ENCODE measurements at places on chromosomes 6 and 20.

- DNase-seq, result no peak
Measured at GRCh38 chr6:36651659-36652379, 26.7 kb upstream of the CDKN1A start.

GRCh38 chr6:140382355-140382754, 1007.9 kb upstream of the CITED2 start:
- no peak for DNase-seq

DNA sequence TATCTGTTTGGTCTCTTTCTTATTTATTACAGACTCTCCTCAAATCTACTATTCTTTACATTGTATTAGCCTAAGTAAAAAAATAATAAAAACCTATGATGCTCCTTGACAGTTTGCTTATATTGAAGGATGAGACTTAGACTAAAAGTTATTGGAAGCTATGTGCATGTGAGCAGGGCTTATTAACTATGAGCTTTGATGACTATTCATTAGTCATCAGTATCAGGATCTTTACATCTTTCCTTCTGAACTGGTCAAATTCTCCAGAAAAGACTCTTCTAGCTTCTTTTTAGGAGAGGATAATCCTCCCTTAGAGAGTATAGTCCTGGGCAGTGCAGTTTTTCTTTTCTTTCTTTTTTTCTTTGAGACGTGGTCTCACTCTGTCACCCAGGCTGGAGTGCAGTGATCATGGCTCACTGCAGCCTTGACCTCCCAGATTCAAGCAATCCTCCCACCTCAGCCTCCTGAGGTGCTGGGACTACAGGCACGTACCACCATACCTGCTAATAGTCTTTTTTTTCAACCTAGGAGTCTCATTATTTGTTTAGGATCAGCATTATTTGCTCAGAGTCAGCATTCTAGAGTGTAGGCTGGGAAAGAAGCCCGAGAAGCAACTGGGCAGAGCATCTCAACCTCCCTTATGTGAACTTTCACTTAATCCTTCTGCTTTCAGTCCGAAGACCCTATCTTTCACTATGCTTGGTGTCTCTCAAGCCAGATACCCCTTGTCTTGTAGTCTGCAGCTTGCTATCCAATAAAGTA, 37.1 kb upstream of the YWHAB start:
- no peak for DNase-seq

DNA sequence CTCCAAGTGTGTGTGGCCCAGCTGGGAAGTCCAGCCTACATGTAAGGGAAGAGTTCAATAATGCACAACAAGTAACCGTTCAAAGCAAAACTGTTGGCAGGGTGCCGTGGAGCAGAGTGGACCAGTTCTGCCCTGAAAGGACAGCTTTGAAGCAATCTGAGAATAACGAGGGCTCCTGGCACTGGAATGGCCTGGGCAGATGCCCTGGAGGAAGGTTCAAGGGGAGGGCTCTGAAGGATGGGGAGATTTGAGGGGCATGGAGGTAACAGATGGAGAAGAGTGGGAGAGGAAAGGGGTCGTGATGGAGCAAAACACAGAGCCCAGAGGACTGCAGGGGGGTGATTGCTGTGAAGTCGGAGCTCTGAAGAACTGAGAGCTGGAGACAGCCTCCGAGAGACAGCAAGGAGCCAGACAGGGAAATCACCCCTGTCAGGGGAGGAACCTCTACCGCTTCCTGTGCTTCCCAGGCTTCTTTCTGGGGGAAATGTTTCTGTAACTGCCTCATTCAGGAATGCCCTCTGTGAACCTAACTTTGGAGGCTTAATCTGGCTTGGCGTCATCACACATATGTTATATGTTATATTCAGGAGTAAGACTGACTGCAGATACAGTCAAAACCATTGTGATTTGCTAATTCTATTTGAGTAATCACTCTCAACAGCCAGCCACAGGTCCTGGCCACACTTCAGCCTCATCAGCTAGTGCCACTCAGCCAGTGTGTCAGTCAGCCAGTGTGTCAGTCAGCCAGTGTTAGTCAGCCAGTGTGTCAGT, 41.2 kb downstream of the ZC3H12D start:
- DNase-seq, result no peak

DNA sequence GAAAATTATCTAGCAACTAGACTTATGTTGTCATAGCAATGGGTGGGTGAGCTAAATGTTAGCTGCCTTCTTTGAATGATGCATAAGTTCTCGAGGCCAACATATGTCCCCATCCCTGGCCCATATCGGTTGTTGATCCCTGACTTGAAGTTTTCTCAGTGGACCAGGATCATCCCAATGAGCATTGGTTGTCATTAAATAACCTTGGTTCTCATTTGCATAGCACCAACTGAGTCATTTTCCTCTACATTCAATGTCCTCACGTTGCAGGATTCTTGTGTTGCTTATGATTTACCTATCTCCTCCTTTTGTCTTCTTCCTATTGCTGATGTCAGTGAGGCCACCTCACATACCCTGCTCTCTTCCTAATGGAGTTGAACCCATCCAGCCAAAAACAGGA, 12.1 kb upstream of the AHCY start:
- DNase-seq, result no peak

DNA sequence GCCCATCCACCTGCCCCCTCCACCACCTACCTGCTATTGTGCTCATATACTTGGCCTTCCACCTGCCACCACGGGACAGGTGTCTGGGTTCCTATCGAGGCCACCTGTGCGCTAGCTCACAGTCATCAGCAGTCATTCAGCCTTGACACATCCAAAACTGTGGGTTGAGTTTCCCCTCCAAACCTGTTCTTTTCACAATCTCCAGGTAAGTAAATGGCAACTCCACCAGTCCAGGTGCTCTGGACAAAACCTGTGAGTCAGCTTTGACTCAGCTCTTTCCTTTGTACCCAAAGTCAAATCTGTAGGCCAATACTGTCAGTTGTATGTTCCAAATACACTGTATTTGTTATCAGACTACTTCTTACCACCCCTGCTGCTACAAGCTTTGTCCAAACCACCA, 52.6 kb downstream of the SPTLC3 start:
- DNase-seq, result no peak

DNA sequence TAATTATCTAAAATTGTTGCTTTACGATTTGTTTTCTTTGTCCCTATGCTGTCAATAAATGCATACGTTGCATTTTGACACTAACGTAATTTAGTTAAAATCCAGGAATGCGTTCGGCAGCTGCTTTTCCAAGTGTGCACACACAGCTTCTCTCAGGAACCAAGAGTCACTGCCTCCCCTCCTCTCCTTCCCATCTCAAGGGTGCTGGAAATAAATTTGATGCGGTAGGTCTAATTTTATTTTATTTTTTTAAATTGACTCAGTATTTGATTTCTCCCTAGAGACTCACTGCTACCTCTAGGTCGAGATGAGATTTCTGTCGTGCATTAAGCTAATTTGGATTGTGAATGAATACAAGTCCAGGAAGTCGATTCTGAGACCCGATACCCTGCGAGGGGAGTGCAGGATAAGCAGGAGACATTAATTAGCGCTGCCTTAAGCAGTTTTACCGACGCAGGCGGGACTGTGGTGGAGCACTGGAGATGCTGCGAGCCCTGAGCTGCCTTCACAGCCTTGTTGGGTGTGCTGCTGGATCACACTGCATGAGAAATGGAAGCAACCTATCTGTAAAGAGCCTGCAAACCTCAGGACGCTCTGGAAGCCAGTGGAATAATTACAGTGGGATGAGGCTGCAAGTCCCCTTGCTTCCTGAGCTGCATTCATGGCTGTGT, 381.2 kb downstream of the C6orf118 start:
- no peak for DNase-seq

- DNase-seq, result no peak
Measured at GRCh38 chr20:19049514-19049913, 162.9 kb upstream of the SLC24A3 start.
